ENCODE measurements at places on chromosomes 6 and 20.
A peak's percentile ranks its signal among the peaks of the same experiment; 100 is the strongest.

DNA sequence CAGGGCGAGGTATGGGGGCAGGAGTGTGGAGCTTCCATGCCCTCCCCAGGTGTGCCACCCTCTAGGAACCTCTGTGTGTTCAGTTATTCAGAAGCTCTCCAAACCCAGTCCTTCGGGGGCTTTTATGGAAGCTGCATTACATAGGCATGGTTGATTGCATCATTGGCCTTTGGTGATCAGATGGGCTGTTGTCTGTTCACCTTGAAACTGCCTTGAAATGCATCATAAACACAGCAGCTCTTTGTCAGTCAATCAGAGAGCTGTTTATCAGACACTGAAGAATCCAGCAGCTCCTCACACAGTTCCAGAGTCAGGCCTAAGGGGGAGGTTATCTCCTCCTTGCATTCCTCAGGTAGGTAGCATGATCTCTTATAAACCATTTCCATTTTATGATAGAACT, 62.4 kb downstream of the E2F3 start:
- no peak for DNase-seq

DNA sequence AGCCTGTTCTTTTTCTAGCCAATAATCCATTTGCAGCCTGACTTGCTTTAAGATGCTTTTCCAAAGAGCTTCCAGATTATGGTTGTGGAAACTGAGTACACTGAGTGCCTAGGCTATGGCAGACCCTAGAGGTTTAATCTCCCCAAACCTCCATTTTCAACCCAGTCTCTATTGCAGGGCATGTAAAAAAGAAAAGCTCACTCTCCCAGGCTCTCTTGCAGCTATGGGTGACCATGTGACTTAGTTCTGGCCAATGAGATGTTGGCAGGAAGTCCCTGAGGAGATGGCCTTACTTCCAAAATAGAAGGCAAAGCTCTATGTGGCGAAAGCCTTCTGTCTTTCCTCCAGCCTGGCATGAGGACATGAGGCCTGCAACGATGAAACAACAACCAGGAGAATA, 3.8 kb downstream of the PDRG1 start:
- DNase-seq, result no peak

- no peak for DNase-seq
Measured at GRCh38 chr20:62451970-62452369, 23.8 kb downstream of the GATA5 start.

- no peak for DNase-seq
Measured at GRCh38 chr6:163085861-163086623, 328.5 kb upstream of the QKI start.

DNA sequence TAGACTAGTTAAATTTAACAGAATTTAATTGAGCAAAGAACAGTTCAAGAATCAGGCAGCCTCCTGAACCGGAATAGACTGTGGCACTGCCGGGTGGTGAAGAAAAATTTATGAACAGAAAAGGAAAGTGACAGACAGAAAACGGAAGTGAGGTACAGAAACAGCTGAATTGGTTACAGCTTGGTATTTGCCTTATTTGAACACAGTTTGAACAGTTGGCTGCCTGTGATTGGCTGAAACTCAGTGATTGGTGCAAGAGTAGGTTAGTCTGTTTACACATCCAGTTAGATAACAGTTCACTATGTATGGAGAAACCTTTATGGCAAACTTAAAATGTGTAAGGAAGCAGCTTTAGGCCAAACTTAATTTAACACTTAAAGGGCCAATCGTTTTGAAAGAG, 116.0 kb upstream of the CITED2 start:
- no peak for DNase-seq

DNA sequence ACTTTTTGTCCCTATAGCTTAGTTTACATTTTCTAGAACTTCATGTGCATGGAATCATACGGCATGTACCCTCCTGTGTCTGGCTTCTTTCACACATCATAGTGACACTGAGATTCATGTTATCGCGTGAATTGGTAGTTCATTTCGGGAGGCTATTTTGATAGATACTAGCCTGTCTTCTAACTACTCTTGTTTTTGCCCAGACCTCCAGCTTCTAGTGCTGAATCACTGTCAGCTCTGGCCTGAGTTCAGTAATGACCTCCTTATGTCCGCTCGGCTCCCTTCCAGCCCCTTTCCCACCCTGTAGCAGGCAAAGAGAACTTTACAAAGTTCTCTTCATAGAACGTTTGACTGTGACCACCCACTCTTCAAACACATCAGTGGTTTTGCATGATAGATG, 14.1 kb downstream of the MYBL2 start:
- DNase-seq, result peak; percentile 38

- DNase-seq, result no peak
Measured at GRCh38 chr6:134875367-134875766, 74.5 kb downstream of the ALDH8A1 start.

DNA sequence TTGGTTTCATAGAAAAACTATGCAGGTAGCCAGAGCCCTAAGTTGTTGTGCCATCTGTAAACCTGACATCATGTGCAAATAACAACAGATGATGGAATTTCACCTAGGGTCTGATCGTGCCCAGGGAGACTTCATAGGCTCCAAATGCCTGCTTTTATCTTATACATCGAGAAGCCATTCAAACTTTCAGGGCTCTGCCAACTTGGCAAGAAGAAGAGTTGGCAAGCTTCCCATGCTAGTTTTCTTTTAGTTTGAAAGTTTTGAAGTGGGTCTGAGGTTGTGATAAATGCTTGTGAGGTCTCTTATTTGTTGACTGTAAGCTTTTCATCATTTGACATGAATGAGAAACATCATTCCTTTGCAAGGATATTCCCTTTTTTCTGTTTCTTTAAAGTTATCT, 175.4 kb upstream of the FLRT3 start:
- DNase-seq, result no peak

GRCh38 chr20:3801846-3802245, 5.7 kb downstream of the CDC25B start:
- no peak for DNase-seq

Measured in femur (tissue), 1 donor.